Progenitor cell of endocrine pancreas (in vitro differentiated cells): ENCODE measurements at places on chromosomes 3 and 15.

DNA sequence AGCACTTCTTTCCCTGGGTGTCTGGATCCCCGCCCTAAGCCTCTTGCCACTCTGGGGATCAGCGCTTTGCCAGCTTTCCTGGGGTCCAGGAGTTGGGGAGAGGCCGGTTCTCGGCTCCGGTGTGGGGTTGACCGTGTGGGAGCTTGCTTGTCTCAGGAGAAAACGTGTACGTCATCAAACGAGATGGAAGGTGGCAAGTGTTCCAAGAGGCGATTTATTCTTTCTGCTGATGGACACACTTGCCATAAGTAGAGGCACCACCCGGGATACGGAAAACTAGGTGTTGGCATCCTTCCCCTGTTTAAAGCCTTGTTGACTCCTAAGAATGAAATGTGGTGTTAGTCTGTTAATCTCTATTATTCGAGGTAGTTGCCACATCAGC, 295 bp downstream of the ZWILCH start:
- DNase-seq, result no peak

DNA sequence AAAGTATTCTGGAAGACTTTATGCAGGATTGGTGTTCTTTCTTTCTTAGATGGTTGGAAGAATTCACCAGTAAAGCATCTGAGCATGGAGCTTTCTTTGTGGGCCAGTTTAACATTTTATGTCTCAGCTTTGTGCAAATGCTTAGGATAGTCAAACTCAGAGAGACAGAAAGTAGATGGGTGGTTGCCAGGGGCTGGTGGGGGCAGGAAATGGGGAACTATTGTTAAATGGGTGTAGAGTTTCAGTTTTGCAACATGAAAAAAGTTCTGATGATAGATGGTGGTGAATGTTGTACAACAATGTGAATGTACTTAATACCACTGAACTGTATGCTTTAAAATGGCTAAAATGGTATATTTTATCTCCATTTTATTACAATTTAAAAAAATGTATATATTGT, 24.8 kb downstream of the SPCS1 start:
- DNase-seq, result no peak

DNA sequence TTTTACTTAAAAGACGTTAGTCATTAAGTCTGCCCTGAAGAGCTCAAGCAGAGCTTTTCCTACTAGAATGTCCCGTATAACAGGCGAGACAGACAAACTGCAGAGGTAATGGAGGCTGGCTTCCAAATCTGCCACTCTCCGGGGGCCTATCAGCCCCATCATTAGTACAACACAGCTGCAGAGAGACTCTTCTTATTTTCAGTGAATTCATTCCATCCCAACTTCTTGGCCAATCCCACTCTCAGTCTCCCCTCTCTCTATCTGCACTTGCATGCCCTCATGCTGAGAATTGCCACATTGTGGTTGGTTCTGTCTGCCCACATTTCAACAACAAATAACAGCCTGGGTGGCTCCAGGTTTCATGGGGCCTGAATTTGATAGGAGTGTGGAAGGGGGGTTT, 412.7 kb downstream of the ERC2 start:
- no peak for DNase-seq

DNA sequence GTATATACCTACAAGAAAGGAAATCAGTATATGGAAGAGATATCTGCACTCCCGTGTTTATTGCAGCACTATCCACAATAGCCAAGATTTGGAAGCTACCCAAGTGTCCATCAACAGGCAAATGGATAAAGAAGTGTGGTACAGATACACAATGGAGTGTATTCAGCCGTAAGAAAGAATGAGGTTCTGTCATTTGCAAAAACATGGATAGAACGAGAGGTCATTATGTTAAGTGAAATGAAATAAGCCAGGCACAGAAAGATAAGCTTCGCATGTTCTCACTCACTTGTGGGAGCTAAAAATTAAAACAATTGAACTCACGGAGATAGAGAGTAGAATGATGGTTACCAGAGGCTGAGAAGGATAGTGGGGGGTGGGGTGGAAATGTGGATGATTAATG, 53.1 kb downstream of the FAM81A start:
- no peak for DNase-seq

DNA sequence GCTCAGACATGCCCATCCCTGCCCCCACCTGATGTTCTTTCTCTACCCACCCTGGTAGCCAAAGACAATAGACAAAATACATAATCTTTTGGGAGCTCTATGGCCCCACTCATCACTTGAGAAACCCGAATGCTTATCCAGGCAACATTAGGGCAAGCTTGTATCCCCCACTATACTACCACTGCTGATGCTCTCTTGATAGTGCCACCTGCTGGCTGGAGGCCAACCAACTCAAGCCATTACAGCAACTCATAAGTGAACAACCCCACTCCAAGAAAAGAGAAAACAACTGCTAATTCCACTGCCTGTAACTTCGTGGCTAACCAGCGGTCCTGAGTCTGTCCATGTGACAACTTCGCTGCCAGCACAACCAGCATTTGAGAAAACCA, 342.5 kb upstream of the TGFBR2 start:
- no peak for DNase-seq

DNA sequence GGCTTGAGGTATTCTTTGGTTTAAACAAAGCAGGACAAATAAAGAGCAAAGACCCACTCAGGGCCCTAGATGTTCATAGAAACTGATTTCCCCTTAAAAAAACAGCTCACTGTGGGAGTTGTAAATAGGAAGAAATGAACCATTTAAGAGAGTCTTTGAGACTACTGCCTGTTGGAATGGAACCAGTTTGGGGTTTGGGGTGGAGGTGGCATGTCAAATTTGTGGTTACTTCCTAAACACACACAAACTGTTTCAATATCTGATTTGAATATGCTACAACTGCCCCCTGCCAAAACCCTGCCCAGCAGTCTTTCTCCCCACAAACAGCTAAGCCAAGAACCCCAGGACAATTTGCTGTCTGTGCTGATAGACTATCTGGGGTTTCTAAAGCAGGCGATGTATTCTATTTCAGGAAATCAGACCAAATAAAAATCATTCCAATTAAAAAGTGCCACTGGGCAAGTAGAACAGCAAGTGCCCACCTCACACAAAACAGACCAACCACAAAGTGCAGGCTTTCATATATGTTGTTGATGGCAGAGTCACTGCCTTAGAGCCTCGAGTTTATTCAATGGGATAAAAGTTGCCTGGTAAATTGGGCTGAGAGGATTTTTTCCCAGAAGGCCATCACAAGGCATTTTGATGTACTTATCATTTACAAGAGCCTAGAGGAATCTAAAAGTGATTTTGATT, 293.9 kb upstream of the PROK2 start:
- no peak for DNase-seq

DNA sequence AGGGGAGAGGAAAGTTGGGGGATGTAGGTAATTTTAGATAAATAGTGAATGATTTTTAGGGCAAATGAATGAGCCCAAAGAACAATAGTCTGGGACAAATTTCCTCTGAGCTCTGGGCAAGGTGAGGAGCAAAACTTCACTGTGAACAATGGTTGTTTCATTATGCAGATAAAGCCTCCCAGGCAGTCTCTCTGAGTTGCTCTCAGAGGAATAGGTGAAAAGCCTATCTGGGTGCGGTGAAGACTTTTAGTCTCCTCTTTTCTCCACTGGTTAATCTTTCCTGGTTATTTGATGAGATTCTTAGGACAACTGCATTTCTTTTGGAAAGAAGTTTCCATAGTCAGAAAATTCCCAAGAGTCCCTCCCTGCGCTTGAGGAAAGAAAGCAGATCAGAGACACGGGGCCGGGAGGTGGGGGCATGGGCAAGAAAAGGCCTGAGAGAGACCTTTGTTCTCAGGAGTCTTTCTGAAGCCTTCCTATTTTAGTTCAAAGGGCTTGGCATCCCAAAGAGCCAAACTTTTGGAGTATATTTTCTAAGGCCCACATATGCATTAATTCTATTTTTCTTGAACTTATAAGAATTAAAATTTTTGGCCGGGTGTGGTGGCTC, 353.6 kb upstream of the SLCO3A1 start:
- no peak for DNase-seq

DNA sequence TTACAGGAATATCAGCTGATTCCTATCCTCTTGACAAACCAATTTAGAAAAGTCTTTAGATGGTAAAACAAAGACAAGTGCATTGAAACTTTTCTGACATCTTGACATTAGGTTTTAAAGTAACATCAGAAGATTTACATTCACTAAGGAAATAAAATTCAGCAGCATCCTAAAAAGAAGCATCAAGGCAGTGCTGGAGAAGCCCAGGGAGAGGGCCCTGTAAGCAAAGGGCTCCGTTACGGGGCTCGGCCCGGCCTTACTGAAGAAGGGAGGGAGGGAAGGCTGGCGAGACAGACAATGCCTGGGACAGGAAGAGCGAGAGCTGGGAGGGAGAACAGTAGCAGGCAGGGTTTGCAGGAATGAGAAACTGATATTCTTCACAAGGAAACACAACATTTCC, 39.3 kb downstream of the RUBCN start:
- no peak for DNase-seq

- no peak for DNase-seq
Observed at GRCh38 chr3:4786431-4786830, 192.8 kb upstream of the BHLHE40 start.

DNA sequence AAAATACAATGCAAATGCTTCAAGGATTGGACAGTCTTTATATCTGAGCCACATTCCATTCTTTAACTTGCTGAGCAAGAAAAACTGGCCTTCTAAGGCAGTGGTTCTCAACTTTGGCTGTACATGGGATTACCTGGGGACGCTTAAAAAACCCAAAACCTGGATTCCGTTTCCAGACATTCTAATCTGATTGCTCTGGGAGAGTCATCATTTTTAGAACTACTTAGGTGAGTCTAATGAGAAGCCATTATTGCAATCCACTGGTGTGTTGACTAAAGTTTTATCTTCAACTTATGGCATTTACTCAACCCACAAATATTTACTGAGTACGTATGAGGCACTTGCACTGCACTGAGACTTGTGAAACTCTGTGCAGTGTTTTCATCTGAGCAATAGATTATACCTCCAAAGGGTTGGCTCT, 195.7 kb upstream of the ATP11B start:
- no peak for DNase-seq

DNA sequence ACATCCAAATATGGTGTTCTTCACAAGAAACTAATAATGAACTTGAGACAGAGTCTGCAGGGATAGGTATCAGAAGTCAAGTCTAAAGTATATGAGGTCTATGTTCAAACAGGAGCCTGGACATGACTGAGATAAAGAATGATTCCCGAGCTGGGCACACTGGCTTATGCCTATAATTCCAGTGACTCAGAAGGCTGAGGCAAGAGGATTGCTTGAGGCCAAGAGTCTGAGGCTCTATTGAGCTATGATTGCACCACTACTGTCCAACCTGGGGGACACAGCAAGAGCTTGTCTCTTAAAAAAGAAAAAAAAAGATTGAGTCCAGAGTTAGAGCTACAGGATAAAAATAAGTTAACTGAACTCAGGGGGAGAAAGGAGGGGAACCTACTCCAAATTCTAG, 246.5 kb downstream of the LRRN1 start:
- DNase-seq, result no peak

DNA sequence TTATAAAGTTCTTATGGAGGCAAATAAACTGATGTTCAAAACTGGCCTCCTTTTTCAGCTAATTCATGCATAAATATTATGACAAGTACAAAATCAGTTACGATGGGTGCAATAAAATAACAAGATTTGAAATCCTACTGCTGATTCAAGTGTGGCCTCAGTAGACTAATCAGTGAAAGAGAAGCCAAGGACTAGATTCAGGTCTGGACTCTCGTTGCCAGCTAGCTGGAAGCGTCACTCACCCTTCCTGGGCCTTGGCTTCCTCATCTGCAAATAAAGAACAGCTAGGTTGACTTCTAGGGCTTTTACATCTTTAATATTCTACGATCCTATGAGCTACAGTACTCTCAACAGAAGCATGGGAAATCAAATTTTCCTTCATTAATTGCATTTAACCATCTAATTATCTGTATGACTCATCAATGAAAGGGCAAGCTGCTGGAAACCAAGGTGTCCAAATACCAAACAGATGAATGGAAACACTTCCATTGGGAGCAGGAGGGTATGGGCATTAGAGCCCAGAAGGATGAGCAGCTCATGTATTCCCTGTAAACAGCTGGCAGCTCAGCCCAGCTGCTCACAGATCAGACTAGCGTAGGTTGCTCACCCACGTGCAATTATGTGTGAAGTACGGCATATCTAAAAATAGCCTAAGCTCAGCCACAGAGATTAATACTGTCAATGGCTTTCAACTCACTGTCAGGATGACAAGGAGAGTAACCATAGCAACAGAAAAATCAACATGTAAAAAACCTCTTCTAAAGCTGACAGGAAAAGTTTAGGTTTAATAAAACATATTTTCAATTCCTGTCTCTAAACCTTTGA, 294.8 kb downstream of the PLCL2 start:
- no peak for DNase-seq

DNA sequence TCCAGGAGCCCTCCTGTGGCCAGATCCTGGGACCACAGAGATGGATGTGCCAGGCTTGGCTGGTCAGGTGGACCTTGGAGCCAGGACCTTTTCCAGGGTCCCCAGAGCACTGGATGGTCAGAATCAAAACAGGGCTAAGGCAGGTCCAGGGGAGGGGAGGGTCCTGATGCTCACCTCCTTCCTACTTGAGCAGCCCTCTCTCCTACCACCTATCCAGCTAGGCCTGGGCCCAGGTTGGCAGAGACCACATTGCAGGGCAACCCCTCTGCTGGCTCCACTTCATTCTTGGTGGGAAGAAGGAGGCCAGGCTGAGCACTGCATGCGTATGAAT, 28.5 kb upstream of the SFMBT1 start:
- no peak for DNase-seq

DNA sequence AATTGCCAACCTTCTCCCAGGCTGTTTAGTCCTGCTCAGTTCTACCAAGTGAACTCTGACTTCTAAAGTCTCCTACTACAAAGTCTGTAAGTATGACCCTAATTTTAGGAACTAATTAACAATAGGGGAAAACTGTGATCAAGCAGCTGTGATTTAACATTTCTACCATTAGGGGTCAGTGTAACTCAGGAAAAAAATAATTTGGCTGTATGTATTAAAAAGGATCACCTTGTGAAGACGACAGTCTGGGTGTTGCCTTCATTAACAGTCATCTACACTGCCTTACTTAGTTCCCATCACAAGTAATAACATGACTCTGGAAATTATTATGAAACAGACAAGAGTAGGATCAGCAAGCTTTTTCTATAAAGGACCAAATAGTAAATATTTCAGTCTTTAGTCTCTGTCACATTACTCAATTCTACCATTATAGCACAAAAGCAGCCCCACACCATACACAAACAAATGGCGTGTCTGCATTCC, 4.2 kb upstream of the NPHP3 start:
- no peak for DNase-seq

DNA sequence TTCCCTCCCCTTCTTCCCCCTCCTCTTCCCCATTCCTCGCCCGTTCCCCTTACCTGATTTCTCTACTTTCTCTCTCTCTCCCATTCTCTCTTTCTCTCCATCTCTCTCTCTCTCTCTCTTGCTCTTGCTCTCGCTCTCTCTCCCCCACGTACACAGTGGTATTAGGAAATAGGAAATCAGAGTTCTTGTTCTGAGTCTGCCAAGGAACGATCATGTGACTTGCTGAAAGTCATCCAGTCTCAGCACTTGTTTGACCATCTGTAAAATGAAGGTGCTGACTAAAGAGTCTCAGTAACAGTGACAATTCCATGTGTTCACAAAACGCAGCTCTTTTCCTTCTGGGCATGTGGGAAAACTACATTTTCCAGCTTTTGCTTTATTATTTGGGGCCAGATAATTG, 445.0 kb upstream of the TGFBR2 start:
- no peak for DNase-seq

- no peak for DNase-seq
Observed at GRCh38 chr3:167861649-167862048, 126.1 kb downstream of the SERPINI1 start.
